ENCODE measurements at places on chromosomes 7 and 10.
A peak's percentile ranks its signal among the peaks of the same experiment; 100 is the strongest.

- DNase-seq, result no peak
Observed at GRCh38 chr7:85289279-85289678, 102.4 kb upstream of the SEMA3D start.

GRCh38 chr7:121366852-121367431 lies 29.2 kb downstream of the FAM3C start:
- peak; percentile 29 for DNase-seq

DNA sequence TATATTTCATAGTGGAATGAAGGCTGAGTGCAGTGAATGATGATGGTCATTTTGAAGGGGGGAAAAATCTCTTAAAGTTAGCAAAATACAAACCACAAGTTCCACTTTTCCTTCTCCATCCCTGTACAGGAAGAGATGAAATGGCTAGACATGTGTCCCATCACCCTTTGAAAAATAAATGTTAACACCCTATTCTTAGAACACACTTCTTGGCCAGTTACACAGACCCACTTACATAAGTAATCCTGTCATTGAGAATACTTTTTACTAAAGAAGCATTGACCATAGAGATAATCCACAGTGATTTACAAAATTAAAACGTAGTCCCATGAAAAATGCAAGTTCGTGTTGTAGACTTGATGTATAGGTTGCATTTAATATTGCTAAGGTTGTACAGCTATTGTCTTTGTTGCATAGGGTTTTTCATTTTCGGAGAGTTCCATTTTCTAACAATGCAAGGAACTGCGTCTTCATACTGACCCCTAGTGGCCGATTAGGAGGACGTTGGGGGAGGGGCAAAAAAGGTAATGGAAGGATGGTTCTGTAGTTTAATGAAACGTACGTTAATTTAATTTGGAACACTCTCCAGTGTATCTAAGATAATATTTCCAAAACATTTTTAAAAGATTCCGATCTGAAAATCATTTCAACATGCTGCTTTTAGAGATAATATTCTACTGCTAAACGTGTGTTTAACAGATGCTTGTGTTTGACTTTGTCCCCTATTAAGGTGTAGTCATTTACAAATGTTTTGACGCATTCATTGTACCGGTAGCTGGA lies 60.9 kb downstream of the ARMC3 start:
- DNase-seq, result peak; percentile 82

DNA sequence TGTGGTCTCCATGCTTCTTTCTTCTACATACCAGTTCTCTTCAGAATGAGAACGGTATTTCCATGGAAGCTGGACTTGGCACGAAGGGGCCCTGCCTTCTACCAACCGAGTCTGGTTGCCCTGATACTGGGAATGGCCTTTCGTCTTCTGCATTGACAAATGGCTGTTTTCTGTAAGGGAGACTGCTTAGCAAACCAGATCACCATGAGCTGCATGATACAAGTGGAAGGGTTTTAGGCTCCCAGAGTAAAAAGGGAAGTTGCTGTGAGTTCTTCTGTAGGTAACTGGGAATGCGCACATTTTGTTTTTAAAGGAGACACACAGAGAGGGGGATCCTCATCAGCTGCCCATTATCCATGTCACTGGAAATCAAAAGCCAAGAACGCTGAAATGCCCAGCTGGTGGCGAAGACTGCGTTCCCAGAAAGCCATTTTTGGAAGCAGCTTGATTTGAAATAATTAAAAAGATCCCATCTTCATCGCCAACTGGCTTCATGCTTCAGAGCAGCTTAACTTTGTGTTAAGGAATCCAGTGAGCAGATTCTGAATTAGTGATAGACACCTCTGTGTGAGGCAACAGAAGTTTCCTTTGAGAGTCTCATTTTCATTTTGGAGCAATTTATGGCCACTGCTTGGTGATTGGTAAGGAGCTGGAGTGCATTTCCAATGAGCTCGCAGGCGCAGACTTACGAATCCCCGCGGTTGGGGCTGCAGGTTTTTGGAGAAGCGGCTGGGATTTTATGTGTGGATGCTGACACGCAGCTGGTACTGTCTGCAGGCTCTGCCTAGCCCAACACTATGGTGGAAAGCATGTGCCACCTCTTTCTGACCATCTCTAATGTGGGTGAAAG lies 672.7 kb upstream of the FOXK1 start:
- no peak for DNase-seq

DNA sequence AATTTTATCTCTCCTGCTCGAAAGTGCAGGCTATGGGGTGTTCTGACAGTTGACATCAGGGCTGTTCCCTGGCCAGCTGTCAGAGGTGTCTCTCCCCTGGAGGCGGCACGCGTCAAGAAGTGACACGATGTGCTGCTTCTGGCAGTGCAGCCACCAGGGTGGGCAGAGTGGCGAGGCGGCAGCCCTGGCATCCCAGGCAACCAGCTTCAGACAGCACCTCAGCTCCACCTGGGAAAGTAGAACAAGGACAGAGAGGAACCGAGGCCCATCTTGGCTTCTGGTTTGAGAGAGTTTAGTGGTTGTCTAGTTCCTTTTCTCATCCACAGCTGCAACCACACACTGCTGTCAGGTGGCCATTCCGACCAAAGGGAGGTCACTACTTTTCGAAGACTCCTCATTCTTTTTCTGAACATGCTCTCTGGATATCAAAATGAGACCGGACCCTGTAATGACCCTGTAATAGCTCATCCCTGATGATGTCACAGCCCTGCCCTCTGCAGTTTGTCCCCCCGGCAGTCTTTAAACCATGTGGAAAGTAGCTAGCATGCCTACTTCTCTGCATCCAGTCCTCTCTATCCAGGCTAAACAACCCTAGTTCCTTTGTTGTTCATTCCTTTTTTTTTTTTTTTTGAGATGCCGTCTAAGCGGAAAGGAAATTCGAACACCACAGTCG lies 381.0 kb upstream of the NRP1 start:
- DNase-seq, result no peak

DNA sequence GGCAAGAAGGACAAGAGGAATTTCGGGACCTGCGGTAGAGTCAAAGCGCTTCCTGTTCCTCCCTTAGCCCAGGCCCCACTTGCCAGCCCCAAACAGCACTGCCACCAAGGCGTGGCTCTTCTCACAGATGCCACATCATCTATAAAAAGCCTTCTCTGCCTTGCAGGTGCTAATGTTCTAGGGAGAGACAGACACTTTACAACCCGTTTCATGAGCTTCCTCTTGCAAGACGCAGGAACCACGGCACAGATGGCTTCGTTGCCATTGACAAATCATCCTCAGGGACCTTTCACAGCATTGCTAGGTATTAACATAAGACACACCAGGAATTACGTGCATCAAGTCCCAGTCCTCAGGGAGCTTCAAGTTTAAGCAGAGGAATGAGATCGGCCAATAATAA lies 180.9 kb downstream of the JCAD start:
- no peak for DNase-seq
